ENCODE measurements at places on chromosomes 5 and 9.
A peak's percentile ranks its signal among the peaks of the same experiment; 100 is the strongest.

DNA sequence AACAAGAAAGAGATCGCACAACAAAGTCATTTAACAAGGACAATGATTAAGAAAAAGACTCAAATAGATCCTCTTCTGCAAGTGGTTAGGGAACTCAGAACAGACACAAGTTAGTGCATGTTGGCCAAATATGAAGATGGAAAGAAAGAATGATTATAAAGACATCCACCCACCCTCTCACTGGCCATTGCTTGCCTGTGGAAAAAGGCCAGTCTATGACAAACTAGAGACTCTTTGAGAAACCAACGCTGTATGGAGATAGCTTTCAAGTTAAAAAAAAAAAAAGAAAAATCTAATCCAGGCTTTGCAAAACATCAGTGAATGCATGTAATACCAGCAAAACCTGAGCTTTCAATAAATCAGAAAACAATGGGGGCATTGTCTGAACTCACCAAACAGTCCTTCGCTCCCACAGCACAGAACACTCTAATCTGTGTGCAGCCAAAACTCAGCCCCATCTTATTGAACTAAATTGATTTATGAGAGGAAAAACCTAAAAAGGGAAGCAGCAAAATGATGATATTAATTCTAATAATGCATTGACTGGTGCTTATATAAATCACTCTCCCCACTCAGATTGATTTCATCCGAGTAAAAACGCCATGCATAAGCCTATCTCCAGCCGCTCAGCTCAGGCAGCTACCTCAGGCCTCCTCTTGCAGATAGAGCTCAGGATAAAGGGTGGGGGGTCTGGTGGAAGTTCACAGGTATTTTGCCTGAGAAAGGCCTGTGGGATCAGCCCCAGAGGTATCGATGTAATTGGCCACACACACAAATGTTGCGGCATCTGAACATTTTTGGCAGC lies 547.1 kb downstream of the CCDC171 start:
- no peak for DNase-seq

- DNase-seq: peak; percentile 78
Measured at GRCh38 chr9:113602126-113603047, 138.9 kb downstream of the RGS3 start.

GRCh38 chr9:89281106-89281505 lies 29.9 kb upstream of the CKS2 start:
- no peak for DNase-seq

GRCh38 chr9:88737031-88737430 lies 202.1 kb downstream of the NXNL2 start:
- no peak for DNase-seq

DNA sequence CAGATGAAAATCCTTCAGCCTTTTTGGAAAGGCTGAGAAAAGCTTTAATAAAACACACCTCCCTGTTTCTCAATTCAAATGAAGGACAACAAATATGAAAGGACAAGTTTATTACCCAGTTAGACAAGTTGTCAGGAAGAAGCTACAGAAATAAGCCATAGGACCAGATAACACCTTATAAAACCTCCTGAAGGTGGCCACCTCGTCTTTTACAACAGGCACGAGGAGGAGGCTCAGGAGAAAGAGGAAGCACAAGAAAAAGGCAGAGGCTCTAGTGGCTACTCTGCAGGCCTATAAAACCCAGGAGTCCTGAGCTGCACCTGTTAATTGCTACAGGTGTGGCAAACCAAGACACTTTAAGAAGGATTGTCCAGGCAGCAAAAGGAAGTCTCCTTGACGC lies 352.1 kb upstream of the CDH18 start:
- DNase-seq: no peak

- DNase-seq: no peak
Measured at GRCh38 chr9:123620239-123620638, 264.2 kb downstream of the CRB2 start.

GRCh38 chr5:78005021-78005785 lies 229.1 kb upstream of the TBCA start:
- no peak for DNase-seq

GRCh38 chr5:178221853-178222252 lies 10.7 kb downstream of the PHYKPL start:
- DNase-seq: no peak

GRCh38 chr5:124912638-124913328 lies 166.3 kb upstream of the ZNF608 start:
- DNase-seq: no peak

- no peak for DNase-seq
Measured at GRCh38 chr5:51225789-51226742, 157.2 kb upstream of the ISL1 start.

GRCh38 chr9:110116543-110116885 lies 91.4 kb downstream of the C9orf152 start:
- no peak for DNase-seq

DNA sequence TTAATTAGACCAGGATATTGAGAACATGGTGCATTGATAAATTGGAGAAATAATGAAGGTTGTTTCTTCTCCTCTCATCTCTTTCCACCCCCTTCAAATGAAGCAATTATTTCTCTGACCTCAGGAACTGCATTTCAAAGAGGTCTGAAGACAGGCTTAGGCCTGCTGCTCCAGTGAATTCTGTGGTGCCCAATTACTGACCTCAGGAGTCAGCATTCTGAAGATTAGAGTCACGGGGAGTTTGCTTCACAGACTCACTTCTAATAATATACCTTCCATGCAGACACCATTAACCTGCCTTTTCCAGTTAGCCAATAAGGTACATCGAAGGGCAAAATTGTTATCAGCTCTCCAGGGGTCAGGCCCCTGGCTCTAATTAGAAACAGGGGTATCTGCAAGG lies 270.9 kb downstream of the GAS1 start:
- no peak for DNase-seq
